ENCODE measurements at places on chromosomes 7 and 10.

- DNase-seq = no peak
These were observed 135.1 kb downstream of the RAB11FIP2 start for GRCh38 chr10:117911684-117912083.

GRCh38 chr7:142457146-142457703 lies 199.4 kb upstream of the PRSS58 start:
- no peak for DNase-seq

DNA sequence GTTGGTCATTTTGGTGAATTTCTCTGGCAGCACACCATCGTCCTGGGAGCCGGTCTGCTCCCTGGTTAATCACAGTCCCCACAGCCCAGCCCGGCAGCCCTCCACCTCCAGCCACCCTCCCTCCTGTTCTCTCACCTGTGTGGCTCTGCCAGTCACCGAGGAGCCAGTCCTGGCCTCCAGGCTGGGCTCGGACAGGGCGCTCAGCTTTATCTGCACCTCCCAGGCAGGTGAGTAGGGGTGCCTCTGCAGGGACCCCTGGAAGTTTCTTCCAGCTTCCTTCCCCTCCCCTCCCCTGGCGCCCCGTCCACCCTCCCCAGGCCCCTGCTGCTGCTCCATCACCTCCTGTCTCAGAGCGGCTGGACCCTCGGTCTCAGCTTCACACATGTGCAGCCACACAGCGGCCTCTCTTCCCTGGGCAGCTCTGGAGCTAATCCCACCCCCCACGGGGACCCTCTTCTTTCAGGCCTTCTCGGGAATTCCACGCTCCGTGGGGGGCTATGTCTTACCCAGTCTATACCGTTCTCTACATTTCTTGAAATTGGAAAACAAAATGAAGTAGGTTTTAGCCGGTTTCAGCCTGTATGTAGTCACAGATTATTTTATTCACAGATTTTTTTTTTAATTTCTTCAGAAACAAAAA lies 213.9 kb upstream of the PPP2R2D start:
- no peak for DNase-seq

- DNase-seq = no peak
These were observed 77.4 kb downstream of the VOPP1 start for GRCh38 chr7:55494951-55495350.

GRCh38 chr10:102455893-102456471 lies 4.6 kb upstream of the C10orf95 start:
- peak; percentile 74 for DNase-seq

- DNase-seq = no peak
These were observed 153.6 kb downstream of the ARHGAP21 start for GRCh38 chr10:24569828-24570657.

DNA sequence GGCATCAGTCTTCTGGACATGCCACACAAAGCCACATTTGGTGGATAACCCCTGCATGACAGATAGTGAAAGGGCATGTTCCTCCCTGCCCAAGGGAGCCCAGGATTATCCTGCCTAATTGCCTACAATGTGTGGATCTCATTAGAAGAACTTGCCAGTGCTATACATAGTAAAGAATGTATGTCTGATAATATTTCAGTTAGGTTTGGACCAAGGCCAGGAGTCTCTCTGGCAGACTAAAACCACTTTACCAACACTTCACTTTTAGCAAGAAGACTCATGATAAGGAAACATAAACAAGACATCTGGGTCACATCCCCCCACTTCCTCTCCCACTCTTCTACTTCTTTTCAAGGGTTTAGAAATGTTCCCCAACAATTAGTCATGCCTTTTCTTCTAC lies 196.7 kb downstream of the MTERF1 start:
- DNase-seq = no peak

Data from right atrium auricular region (tissue), 2 donors.